Prostate gland (tissue), 2 donors: ENCODE measurements at places on chromosomes 7 and 10. TPM values are rescaled to one million over a fixed set of nuclear protein-coding genes. Genes with fewer than 3 reads are reported as not detected.

DNA sequence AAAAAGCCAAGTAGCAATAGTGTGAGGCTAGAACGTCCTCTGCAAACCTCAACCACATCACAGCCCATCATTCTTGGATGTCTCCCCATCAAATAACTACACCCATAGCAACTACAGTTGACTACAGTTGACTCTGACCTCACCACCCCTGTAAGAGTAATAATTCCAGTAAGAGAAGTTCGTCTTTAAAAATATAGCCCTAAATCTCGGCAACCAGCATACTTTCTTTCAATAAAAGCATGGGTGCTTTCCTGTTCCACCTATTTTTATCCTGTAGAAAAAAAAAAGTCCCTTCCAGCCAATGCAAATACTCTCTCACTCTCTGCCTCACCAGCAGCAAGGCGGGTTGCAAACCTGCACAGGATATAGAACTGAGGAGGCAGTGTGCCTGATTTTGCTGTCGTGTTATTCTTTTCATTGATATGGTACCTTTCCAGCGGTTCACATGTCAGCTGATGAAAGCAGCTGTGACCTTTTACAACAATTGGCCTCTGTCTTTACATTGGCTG lies 187.5 kb upstream of the NFE2L3 start:
- peaks cover 11% of the 10 kb centered on the region for H3K4me1 ChIP-seq
- H3K27me3 ChIP-seq: no peaks in the 10 kb centered on the region
- peak; percentile 34 for DNase-seq
- peak overlapping the region; percentile 47 for H3K27ac ChIP-seq
- no peak overlapping the region for H3K4me3 ChIP-seq

DNA sequence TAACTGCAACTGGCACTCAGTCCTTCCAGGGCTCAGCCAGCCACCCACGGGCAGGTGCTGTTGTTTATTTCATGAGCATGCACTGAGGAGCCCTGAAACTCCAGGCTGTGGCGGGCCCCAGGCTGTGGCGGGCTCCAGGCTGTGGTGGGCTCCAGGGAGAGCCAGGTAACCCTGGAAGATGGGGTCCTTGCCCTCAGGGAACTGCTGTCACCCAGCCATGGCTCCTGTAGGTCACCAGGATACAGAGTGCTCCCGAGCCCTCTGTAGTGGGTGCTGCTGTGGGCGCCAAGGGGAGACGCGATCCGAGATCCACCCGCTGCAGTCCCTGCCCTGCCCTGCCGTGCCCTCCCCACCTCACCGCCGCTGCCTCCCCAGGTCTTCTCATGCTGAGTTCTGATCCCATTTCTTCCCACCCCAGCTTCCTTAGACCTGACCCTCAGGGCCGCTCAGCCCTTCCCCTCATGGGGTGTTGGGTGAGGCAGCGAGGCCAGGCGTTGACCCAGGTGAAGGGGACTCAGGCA lies 29.6 kb downstream of the LRRC27 start:
- no peak overlapping the region for H3K4me3 ChIP-seq
- no peak overlapping the region for H3K27ac ChIP-seq
- H3K4me1 ChIP-seq: no peaks in the 10 kb centered on the region
- H3K27me3 ChIP-seq: no peaks in the 10 kb centered on the region
- DNase-seq: no peak
- no peaks in the 10 kb centered on the region for H3K36me3 ChIP-seq

ITGA8 gene
- 10.3 TPM for total RNA-seq

DNA sequence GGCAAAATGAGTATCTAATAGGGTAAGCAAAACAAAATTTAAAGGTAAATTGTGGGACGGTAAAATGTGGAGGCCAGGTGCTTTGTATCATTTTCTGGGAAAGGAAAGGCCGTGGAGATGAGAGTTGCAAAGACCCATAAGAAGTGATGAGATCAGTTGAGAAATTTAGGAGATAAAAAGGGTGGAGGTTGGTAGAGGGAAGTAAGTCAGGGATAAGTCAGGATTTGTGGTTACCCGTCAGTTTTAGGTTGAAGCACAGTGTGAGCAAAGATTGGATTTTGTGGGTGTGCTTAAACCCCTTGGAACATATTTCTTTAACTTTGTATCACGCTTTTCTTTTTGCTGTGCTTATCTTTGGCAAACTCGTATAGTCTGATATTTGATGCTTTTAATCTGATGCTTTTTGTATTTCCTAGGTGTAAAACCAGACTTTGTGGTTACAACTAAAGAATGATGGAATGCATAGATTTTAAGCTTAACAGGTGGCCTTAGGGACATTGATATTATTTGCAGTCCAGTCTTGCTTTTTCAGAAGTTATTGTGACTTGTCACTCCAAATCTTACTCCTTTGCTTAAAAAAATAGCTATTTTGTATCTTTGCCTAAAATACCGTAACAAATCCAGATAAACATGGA lies 1.2 kb downstream of the BTRC start:
- H3K4me3 ChIP-seq: peak overlapping the region; percentile 72
- DNase-seq: no peak
- H3K4me1 ChIP-seq: peaks cover 7% of the 10 kb centered on the region
- H3K27ac ChIP-seq: no peak overlapping the region

- no peaks in the 10 kb centered on the region for H3K27me3 ChIP-seq
- H3K4me3 ChIP-seq: no peak overlapping the region
- no peak overlapping the region for H3K27ac ChIP-seq
- no peak for DNase-seq
- no peaks in the 10 kb centered on the region for H3K36me3 ChIP-seq
These were observed 324.5 kb downstream of the PHF14 start for GRCh38 chr7:11298220-11298619.

DNA sequence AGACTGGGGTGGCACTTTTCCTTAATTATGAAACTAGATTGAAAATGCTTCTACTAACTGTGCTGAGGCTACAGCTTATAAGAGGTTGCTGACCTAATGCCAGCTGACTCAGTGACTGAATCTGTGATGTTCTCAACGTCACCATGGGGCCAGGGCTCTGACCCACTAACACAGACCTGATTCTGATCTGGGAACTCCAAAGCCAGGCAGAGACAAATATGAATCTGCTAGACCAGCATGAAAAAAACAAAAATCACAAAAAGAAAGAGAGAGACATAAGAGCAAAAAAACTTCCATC lies 16.1 kb downstream of the USP6NL start:
- DNase-seq: no peak
- H3K27me3 ChIP-seq: no peaks in the 10 kb centered on the region
- no peak overlapping the region for H3K4me3 ChIP-seq
- no peaks in the 10 kb centered on the region for H3K4me1 ChIP-seq

GIMAP1 gene
- total RNA-seq: 3.9 TPM

GRCh38 chr7:142883145-142883544 lies 2.4 kb downstream of the TRPV6 start:
- no peak overlapping the region for H3K27ac ChIP-seq
- H3K4me3 ChIP-seq: no peak overlapping the region
- no peaks in the 10 kb centered on the region for H3K4me1 ChIP-seq
- H3K27me3 ChIP-seq: no peaks in the 10 kb centered on the region
- H3K36me3 ChIP-seq: no peaks in the 10 kb centered on the region
- no peak for DNase-seq

DNA sequence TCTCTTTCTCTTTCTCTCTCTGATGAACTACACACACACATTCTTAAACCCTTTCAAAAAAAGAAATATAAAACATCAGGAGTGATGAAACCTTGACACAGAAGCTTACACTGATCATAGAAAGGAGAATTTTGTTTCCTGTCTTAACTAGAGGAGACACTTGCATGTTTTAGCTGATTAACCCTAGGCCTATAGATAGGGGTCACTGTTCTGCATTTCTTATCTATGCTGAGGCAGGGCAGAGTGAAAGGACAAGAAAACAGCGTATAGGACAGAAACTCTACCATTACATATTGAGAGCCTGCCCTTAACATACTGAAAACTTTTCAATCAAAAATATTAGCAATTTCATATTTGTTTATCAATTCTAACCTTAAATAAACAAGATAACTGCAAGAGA lies 680.6 kb upstream of the MBL2 start:
- H3K27ac ChIP-seq: no peak overlapping the region
- no peak overlapping the region for H3K4me3 ChIP-seq
- no peak for DNase-seq

DNA sequence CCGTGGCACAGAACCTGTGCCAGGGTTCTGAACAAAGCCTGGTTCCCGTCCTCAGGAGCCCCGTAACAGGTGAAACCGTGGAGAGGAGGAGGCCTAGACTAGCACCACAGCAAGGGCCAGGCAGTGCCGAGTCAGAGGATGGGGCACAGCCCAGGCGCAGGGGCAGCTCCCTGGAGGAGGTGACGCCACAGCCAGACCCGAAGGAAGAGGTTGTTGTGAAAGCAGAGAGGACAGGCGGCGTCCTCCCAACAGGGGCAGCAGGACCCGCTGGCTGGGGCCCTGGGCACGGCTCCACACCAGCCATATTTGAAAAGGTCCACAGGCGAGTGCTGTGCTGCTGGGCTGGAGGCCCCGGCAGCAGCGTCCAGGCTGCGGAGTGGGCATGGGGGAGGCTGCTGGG lies 25.7 kb downstream of the DAGLB start:
- H3K27me3 ChIP-seq: no peaks in the 10 kb centered on the region
- H3K4me3 ChIP-seq: no peak overlapping the region
- H3K27ac ChIP-seq: no peak overlapping the region
- H3K4me1 ChIP-seq: no peaks in the 10 kb centered on the region
- no peak for DNase-seq

LRWD1 gene
- 57.7 TPM for total RNA-seq
